ENCODE measurements at places on chromosomes 7 and 10.

DNA sequence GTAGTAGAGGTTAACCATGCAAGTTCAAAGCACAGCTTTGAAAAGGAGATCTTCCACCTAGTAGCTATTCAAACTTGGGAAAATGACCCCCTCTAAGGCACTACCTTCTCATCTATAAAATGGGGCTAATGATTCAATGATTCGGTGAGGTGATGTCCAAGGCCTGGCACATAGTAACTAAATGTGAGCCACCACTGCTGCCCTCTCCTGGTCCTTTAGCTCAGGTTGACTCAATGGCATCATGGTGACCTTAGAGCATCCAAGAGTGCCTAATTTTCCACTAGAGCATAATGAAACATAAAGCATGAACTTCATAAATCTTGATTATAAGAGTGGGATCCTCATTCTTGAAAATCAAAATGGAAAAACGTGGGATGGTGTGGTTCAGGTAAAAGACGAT lies 16.3 kb upstream of the PLCE1 start:
- DNase-seq, result no peak

- DNase-seq, result no peak
These were observed 54.5 kb downstream of the WAC start for GRCh38 chr10:28587270-28587969.

GRCh38 chr7:128726059-128726736 lies 13.0 kb upstream of the CALU start:
- no peak for DNase-seq

DNA sequence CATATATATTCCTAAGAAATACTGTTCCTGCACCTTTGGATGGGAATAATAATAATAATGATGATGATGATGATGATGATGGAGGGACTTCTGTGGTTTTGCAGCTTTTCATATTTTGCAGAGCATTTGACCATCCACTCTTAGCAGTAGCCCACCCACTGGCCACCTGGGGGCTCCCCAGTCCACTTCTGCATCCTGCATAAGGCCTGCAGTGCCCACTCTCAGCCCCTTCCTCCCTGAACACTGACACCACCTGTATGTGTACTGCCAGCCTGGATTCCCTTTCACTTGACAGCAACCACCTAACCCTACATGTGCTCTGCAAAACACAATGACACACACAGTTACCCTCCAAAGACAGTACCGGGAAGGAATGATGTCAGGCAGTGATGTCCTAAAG lies 131.4 kb downstream of the ADAM12 start:
- DNase-seq, result no peak

DNA sequence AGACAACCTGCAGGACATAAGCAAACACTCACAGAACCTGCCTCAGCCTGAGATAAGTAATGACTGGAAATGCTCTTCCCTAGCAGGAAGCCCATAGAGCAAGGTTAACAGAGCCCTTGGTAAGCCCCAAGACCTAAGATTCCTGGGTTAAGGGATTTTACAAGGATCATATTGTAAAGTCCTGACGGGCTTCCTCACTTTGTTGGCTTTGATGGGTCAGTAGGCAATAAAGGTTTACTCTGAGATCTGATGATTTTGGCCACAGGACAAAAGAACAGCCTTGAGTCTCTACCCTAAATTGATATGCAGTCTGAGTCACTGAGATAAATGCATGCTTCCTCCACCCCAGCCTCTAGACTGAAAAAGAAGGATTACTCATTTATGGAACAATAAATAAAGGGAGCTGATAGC lies 270.8 kb downstream of the HTR7 start:
- no peak for DNase-seq

DNA sequence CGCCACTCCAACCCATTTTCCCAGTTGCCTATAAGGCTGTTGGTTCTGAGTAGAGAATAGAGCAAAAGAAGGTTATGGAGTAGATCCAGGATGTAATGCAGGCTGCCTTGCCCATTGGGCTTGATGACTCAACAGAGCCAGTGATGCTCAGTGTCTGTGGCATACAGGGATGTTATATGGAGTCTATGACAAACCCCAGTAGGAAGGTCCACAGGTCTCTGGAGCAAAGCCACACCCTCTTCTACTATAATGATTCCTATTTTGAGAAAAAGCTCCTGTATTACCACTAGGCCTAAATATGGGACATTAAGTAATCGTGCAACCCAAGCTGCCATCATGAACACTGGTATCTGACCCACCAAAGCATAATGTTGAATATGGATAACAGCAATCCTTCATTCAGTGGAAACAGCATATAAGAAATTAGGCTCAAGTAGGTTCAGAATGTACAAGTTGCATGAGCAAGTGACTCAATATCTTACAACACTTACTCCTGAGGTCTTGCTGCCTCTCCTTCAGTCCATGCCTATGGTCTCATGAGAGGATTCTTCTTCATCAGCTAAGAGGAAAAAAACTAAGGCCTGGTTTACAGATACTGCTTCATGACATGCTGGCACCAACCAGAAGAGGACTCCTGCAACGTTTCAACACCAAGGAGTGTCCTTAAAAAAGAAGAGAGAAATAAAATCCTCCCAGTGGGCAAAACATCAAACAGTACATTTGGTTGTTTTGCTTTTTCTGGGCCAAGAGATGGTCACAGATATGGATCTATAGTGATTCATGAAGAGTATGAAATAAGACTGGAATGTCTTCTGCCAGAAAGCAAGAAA lies 14.8 kb upstream of the FHIP2A start:
- no peak for DNase-seq

DNA sequence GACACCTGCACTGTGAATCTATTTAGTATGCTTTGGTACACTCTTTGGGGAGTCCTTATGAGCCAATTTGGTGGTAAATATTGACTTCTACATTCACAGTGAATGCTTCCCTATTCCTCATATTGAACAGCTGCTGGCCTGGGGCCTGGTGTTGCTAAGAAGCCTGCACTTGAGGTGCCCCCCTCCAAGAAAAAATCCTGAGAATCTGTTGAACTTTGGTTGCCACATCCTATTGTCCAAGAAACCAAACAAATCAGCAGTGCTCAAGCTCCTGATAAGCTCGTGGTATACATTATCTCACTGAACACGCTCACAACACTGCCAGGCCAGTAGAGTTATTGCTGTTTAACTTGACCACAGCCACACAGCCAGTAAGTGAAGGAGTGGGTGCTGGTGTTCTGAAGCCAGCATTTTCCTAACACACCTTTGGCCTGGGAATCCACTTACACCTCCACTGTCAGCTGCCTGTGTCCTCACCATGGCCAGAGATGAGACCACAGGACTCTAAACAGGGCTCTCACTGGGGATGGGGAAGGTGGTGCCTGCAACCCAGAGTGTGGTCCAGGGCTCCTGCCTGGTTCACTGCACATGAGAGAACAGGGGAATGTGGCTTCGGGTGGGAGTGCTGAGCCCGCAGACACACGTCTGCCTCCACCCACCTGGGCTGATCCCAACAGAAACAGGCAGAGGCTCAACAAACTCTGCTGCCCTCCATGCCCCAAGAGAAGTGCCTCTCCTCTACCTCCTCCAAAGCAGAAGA lies 6.7 kb downstream of the DDC start:
- no peak for DNase-seq

DNA sequence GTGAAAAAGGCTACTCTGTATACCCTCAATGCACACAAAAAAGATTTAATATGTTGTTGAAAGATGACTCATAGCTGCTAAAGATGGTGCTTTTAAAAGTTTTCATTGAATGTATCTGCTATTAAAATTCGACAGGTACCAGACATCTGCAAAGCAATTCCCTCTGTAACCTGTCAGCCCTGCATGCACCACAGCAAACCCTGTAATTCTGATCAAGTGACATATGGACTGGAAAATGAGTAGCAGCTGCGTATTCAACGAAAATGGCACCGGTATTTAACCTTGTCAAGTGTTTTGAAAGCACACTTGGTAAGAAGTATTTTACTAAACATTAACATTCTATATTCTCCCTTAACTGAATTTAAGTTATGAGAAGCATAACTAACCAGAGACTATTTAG lies 58.2 kb upstream of the PTPRN2 start:
- DNase-seq, result no peak

- no peak for DNase-seq
These were observed 228.7 kb upstream of the PLXNA4 start for GRCh38 chr7:132804849-132805485.

DNA sequence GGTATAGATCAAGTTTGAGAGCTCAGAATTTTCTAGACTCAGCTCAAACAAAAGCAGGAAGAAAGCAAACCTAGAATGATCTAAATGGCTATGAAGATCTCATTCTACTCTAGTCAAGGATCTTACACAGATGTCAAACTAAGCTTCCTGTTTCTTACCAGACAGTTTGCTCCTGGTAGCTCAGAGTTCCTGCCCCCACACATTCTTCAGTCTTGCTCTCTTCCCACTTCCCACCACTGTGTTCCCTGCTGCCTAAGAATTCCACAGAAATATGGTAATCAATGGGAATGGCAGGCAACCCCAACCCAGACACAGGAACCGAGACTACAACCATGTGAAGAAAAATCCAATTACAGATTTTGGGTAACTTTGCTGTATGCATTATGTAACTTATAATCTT lies 133.4 kb upstream of the PTN start:
- DNase-seq, result no peak

GRCh38 chr7:82268632-82269031 lies 174.9 kb downstream of the CACNA2D1 start:
- no peak for DNase-seq

DNA sequence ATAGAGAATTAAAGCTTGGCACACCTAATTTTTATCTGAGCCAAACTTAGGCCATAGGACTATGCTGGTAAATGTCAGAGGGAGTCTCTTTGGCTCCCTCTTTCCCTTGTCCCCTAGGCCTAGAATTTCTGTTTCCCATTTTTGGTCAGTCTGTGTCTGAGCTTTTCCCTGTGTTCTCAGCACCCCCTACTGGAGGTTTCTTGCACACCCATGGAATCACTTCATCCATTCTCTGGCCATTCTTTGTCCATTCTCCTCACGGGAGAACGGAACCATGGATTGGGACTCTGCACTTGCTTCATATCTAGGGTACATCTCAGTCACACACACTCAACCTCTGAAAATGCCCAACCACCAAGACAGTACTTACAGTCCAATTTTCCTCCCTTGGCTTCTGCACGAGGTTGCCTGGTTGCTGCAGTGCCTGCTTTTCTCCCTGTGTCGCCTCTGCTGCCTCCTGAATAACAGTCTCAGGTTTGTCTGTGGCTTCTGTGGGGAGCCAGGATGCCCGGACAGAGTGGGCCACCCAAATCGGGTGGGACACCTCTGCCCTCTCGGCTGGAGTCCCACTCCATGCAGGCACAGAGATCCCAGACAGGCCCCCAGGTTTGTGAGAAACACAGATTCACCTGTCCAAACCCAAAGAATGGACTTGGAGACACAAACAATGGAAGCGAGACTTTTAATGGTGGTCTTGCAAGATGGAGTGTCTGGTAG lies 35.1 kb upstream of the DNAH11 start:
- DNase-seq, result no peak

DNA sequence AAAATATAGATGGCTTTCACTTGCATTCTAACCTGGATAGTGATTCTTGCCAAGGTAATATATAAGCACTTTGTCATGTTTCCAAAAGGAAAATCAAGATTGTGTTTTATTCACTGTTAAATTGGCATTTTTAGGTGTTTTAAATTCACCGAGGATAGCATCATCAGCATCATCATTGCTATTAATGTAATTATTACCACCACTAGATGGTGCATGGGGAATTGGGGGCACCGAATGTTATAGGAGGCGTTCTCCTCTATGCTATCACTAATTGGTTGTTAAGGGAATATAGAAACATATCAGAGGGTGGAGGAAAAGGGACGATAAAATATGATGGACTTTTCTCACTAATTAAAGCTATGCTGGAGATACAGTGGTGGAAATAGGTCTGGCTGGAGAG lies 95.5 kb downstream of the CELF2 start:
- DNase-seq, result no peak

- DNase-seq, result no peak
These were observed 53.5 kb downstream of the SEPTIN7 start for GRCh38 chr7:35854311-35854710.

DNA sequence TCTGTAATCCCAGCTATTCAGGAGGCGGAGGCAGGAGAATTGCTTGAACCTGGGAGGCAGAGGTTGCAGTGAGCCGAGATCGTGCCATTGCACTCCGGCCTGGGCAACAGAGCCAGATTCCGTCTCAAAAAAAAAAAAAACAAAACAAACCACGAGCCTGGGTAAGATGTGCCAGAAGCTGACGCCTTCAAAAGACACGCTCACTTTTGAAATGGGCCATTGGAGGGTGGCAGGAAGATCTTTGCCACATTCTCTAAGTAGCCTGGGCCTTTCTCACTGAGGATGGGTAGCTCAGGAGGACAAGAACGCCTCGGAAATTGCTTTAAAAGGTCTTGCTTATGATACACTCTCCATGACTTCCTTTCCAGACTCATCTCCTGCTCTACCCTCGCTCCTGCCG lies 172.7 kb downstream of the SH3PXD2A start:
- DNase-seq, result no peak

GRCh38 chr10:26357203-26357602 lies 80.9 kb upstream of the APBB1IP start:
- no peak for DNase-seq

GRCh38 chr10:86547296-86547695 lies 25.7 kb upstream of the WAPL start:
- no peak for DNase-seq

DNA sequence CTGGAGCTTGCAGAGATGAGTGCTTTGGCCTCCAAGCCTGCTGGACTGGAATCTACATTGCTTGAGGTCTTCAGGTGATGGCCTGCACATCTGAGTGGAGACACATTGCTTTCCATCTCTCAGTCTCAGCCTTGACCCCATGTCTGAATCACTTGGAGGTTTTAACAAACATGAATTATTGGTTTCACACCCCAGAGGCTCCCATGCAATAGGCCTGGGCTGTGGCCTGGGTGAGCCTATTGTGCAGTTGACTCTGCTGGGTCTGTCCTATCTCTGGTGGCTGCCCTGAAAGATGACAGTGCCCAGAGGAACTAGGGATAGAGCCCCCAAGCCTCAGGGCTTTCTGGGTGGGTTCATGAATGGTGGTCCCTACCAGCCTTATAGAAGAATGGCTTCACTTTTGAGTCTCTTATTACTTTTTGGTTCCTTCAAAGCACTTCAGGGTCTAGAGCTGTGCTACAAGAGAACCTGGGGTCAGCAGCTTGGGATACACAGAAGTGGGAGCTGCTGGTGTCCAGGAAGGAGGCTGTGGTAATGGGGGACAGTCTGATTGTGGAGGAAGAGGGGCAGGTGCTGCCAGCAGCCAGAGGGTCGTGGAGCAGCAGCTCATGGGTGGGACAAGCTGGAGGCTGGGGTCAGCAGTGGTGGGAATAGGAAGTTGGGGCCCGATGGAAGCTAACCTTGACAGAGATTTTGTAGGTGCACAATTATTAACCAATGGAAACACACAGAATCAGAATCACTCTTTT lies 5.5 kb downstream of the RAMP3 start:
- DNase-seq, result no peak

Measured in activated CD4-positive, alpha-beta T cell treated with anti-CD3 and anti-CD28 coated beads for 1 hour (primary cell).